ENCODE measurements at places on chromosomes 16 and 17.

DNA sequence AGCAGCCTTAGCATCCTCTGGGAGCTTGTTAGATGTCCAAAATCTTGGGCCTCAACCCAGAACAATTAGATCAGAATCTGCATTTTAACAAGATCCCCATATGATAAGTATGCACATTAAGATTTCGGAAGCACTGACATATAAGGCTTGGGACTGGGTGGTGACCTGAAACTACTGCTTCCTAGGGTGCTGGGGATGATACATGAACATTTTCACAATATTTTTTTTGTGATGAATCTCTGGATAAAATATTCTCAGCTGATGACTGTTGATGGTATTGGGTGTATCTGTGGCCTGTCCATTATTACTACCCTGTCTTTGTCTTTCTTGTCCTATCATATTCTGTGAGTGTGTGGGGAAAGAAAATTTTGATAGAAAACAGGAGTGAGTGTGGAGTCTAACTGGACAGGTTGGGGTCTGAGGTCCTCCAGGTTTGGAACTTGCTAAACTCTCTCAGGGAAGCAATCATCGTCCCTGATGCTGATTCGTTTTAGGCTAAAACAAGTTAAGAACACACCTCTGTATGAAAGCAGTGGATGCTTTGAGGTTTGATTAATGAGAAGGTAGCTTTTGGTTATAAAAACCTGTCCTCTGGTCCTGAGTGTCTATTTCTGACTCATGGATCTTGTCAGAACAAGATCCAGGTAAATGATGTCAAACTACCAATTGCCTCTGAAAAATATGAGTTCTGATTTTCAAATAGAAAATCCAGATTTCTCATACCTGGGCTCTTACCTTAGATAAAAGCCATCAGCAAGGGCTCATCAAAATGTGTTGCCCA lies 23.2 kb downstream of the KRT23 start:
- DNase-seq: no peak

- no peak for DNase-seq
Observed at GRCh38 chr16:56849690-56850680, 15.0 kb upstream of the SLC12A3 start.

DNA sequence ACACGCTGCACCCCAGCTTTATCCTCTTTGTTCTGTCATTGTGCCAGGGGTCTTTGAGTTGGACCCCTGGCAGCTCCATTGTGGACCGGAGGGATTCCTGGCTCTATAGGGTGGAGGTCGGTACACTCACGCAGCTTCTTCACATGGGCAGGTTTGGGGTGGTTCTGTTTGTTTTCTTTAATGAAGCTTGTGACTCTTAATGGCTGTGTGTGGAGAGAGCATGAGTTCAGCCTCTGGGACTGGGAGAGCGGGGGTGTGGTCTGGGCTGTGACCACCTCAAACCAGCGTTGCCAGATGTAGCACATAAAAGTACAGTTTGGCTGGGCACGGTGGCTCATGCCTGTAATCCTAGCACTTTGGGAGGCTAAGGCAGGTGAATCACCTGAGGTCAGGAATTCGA lies 21.2 kb upstream of the NAGLU start:
- DNase-seq: no peak

DNA sequence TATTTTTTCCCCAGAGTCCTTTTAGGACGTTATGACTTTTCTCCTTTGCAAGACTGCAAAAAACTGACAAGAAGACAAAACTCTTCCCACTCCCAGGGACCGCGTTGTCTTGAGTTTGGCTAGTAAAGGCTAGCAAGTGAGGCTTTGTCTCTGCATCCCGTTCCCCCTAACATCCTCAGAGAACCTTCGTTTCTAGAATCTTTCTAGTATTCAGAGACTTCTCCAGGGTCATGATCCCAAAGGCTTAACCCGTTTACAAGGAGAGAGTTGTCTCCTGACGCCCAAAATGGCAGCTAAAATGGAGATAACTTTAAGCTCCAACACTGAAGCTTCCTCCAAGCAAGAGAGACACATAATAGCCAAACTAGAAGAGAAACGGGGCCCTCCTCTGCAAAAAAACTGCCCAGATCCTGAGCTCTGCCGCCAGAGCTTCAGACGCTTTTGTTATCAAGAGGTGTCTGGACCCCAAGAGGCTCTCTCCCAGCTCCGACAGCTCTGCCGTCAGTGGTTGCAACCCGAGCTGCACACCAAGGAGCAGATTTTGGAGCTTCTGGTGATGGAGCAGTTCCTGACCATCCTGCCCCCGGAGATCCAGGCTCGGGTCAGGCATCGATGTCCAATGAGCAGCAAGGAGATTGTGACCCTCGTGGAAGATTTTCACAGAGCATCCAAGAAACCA lies 843 bp downstream of the ZNF174 start:
- no peak for DNase-seq

GRCh38 chr17:79046916-79047280 lies 22.9 kb downstream of the C1QTNF1 start:
- no peak for DNase-seq

- no peak for DNase-seq
Observed at GRCh38 chr16:72159386-72159785, 12.6 kb downstream of the PMFBP1 start.

DNA sequence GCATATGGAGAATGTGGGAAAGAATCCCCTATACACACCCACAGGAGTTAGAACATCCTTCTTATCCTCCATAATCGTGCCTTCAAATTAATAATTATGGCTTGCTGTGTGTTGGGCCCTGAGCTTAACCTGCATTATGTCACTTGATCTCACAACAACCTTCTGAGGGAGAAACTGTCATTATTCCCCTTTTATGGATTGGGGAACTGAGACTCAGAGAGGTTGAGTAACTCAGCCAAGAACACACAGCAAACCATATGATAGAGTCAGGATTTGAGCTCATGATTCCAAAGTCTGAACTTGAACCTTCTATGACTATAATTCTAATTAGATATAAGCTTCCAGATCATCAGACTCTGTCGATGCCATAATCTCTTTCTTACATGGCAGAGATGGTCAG lies 114.2 kb upstream of the CACNG3 start:
- no peak for DNase-seq

- DNase-seq: no peak
Observed at GRCh38 chr16:53924331-53925106, 220.6 kb downstream of the FTO start.

GRCh38 chr17:76791053-76791980 lies 53.4 kb downstream of the MFSD11 start:
- DNase-seq: peak; percentile 43

GRCh38 chr17:49779156-49779738 lies 9.2 kb upstream of the KAT7 start:
- DNase-seq: no peak

DNA sequence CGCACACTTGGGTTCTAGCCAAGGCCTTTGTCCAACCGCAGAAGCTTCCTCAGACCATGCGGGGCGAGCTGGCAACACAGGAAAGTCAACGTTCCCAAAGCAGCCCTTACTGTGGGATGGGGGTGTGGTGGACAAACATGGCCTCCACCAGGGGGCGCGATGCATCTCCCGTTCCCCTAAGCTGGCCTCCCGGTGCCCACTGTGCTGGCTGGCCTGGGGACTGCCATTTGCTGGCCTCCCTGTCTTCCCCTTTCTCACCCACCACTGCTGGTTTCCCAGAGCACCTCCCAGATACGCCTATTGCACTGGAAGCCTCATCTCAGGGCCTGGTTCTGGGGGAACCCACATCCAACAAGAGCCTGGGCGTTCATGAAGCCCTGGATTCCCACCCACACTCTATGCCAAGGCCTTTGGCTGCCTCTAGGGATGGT lies 145.3 kb downstream of the IRF8 start:
- no peak for DNase-seq

DNA sequence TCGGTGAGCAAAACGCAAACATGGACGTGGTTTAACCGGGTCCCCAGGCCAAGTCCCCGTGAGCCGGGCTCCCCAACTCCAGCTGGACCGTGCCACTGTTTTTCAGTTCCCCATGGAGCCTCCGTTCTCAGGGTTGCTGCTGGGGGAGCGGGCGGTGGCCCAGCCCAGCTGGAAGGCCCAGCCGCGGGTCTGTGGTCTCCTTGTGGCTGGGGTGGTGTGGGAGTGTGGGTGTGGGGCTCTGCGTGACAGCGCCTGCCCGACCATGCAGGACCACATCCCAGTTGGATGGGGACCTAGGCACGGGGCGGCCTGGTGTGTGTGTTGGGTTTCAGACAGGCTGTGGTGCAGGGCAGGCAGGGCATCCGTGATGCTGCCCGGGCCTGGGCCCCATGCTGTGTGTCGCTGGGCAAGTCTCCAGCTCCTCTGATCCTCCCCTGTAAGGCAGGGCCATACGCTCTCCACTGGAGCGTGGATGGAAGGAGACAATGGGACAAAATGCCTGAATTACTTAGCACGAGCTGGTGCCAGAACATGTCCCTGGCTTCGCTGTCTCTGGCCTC lies 40.3 kb downstream of the COX4I1 start:
- no peak for DNase-seq

- DNase-seq: peak; percentile 51
Observed at GRCh38 chr17:49696233-49696761, 11.5 kb downstream of the SLC35B1 start.
